ENCODE measurements at places on chromosomes 4 and X. TPM values are rescaled to one million over a fixed set of nuclear protein-coding genes. Genes with fewer than 3 reads are reported as not detected.

GRCh38 chr4:158201322-158201721 lies 9.0 kb upstream of the TMEM144 start:
- no peaks in the 10 kb centered on the region for H3K27me3 ChIP-seq
- H3K27ac ChIP-seq: no peak overlapping the region
- H3K36me3 ChIP-seq: no peaks in the 10 kb centered on the region
- H3K4me1 ChIP-seq: peaks cover 4% of the 10 kb centered on the region
- no peak for DNase-seq

DNA sequence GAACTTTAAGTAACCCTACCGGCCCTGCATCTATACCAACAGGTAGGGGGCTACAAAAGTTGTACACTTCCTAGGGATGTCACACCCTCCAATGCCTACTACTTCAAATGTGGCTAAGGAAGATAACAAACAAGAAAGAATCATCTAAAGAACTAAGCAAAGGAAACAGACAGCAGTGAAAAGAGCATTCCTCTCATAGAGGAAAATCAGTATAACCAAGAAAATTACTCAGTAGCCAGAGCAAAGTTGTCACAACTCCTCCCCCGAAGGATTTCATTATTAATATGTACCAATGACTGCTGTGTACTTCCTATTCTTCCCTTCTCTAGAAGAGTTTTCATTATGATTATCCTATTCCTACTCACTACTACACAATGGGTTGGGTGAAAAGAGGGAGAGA lies 12.6 kb downstream of the ANKRD17 start:
- no peak overlapping the region for H3K4me3 ChIP-seq
- peaks cover 3% of the 10 kb centered on the region for H3K36me3 ChIP-seq
- H3K27ac ChIP-seq: peak overlapping the region; percentile 70
- DNase-seq: no peak

GRCh38 chr4:123443401-123444289 lies 47.0 kb downstream of the SPRY1 start:
- no peaks in the 10 kb centered on the region for H3K36me3 ChIP-seq
- H3K27ac ChIP-seq: peak overlapping the region; percentile 97
- no peaks in the 10 kb centered on the region for H3K27me3 ChIP-seq
- peak overlapping the region; percentile 62 for H3K4me3 ChIP-seq
- H3K4me1 ChIP-seq: peaks cover 36% of the 10 kb centered on the region
- no peak for DNase-seq

The GAGE12F gene
- total RNA-seq: 0.82 TPM

- no peak for DNase-seq
- no peaks in the 10 kb centered on the region for H3K36me3 ChIP-seq
- peaks cover 5% of the 10 kb centered on the region for H3K4me1 ChIP-seq
- peaks cover 8% of the 10 kb centered on the region for H3K27me3 ChIP-seq
Measured at GRCh38 chr4:1015179-1015578, 3.8 kb downstream of the FGFRL1 start.

DNA sequence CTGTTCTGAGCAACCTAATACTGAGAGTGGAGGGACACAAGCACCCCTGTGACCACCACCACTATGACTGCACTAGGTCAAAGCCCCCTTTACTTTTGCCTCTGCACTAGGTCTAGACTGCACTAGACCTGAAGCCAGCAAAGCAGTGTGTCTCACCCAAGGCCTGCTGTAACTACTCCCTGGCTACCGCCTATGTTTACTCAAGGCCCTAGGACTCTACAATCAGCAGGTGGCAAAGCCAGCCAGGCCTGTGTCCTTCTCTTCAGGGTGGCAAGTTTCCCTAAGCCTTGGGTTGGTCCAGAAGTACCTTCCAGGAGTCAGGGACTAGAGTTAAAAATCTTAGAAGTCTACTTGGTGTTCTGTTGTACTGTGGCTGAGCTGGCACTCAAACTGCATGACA lies 15.9 kb downstream of the RAB33B start:
- peaks cover 37% of the 10 kb centered on the region for H3K36me3 ChIP-seq
- H3K27ac ChIP-seq: no peak overlapping the region
- H3K4me1 ChIP-seq: no peaks in the 10 kb centered on the region

- H3K36me3 ChIP-seq: no peaks in the 10 kb centered on the region
- DNase-seq: no peak
- no peak overlapping the region for H3K4me3 ChIP-seq
Measured at GRCh38 chrX:40831750-40832149, 96.4 kb upstream of the MED14 start.

DNA sequence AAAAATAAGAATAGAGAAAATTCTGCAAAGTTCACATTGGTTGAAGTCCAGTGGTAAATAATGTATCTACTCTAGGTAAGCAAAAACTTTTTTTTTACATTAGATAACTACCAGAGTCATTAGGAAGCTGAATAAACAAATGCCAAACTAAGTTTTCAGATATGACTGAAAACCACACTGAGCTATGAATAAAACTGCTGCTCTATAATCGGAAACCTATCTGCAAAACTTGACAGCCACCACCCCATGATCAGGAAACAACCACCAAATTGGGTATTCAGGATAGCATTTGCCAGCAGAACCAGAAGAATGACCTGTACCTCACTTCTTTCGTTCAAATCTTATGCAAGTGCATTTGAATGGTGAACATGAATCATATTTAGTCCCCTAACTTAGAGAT lies 173.0 kb upstream of the TET2 start:
- H3K4me3 ChIP-seq: no peak overlapping the region
- no peak for DNase-seq
- no peaks in the 10 kb centered on the region for H3K27me3 ChIP-seq
- no peak overlapping the region for H3K27ac ChIP-seq

DNA sequence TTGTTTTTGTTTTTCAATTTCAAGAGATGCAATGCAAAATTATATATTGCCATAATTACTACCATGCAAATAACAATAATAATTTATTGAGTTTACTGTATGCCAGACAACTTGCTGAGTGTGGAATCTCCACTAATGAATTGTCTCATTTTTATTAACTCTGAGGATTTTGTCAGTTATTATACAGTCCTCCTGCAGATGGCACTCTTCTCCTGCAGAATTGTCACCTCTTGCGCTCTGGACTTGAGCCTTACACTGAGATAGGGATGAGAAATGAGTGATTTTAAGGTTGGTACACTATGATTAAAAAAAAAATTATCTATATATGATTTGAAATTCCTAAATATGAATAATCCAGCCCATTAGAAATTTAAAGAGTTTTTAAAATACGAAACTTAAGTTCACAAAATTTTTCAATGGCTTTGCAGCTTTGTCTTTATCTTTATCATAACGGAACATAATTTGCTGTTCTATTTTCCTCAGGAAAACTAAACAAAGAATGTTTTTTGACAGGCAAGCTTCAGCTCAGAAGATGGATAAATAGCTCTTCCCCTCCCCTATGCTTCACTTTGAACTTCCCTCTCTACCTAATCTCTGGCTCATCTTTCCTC lies 12.7 kb upstream of the PAQR3 start:
- DNase-seq: no peak
- H3K27ac ChIP-seq: no peak overlapping the region
- peaks cover 3% of the 10 kb centered on the region for H3K27me3 ChIP-seq

- no peak for DNase-seq
- no peaks in the 10 kb centered on the region for H3K27me3 ChIP-seq
- H3K4me1 ChIP-seq: peaks cover 13% of the 10 kb centered on the region
- H3K36me3 ChIP-seq: no peaks in the 10 kb centered on the region
- no peak overlapping the region for H3K27ac ChIP-seq
Measured at GRCh38 chrX:103157496-103158316, 57.2 kb upstream of the BEX4 start.

The CNGA1 gene
- total RNA-seq: 1.1 TPM

The PDZD4 gene
- 120 TPM for total RNA-seq

The VAMP7 gene
- total RNA-seq: 24.1 TPM

- H3K27me3 ChIP-seq: peaks cover 57% of the 10 kb centered on the region
- H3K36me3 ChIP-seq: no peaks in the 10 kb centered on the region
- no peaks in the 10 kb centered on the region for H3K4me1 ChIP-seq
- no peak overlapping the region for H3K4me3 ChIP-seq
- no peak for DNase-seq
Measured at GRCh38 chr4:1177274-1178141, 5.1 kb upstream of the SPON2 start.

The F8A3 gene
- 5.5 TPM for total RNA-seq

The FHIP1A gene
- total RNA-seq: 68.6 TPM

- H3K27me3 ChIP-seq: no peaks in the 10 kb centered on the region
- H3K36me3 ChIP-seq: peaks cover 29% of the 10 kb centered on the region
- no peak for DNase-seq
- no peaks in the 10 kb centered on the region for H3K4me1 ChIP-seq
- no peak overlapping the region for H3K4me3 ChIP-seq
- H3K27ac ChIP-seq: no peak overlapping the region
Measured at GRCh38 chrX:23726191-23726590, 16.9 kb downstream of the ACOT9 start.

The SATL1 gene
- 0.22 TPM for total RNA-seq

The SERTM2 gene
- 0.18 TPM for total RNA-seq

DNA sequence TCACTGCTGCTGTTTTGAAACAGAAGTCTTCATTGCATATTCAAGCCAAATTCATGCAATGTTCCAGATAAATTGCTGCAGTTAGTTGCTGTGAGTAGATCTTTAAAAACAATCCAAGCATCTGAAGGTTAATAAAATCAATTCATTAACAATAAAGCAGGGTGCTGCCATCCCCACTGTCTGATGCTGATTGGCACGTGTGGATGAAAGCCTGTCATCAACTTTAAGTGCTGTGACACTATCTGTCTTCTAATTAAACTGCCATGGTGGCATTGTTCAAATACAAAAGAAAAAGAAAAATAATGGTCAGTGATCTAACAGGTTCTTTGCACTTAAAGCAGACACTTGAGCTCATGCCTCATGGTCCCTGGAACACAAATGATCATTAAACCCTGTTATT lies 63.0 kb upstream of the MND1 start:
- H3K4me1 ChIP-seq: no peaks in the 10 kb centered on the region
- no peak for DNase-seq
- peak overlapping the region; percentile 87 for H3K27ac ChIP-seq
- peaks cover 29% of the 10 kb centered on the region for H3K36me3 ChIP-seq
- no peaks in the 10 kb centered on the region for H3K27me3 ChIP-seq

GRCh38 chr4:157035471-157035870 lies 40.5 kb upstream of the GLRB start:
- DNase-seq: no peak
- H3K27me3 ChIP-seq: no peaks in the 10 kb centered on the region
- no peaks in the 10 kb centered on the region for H3K36me3 ChIP-seq
- no peaks in the 10 kb centered on the region for H3K4me1 ChIP-seq

DNA sequence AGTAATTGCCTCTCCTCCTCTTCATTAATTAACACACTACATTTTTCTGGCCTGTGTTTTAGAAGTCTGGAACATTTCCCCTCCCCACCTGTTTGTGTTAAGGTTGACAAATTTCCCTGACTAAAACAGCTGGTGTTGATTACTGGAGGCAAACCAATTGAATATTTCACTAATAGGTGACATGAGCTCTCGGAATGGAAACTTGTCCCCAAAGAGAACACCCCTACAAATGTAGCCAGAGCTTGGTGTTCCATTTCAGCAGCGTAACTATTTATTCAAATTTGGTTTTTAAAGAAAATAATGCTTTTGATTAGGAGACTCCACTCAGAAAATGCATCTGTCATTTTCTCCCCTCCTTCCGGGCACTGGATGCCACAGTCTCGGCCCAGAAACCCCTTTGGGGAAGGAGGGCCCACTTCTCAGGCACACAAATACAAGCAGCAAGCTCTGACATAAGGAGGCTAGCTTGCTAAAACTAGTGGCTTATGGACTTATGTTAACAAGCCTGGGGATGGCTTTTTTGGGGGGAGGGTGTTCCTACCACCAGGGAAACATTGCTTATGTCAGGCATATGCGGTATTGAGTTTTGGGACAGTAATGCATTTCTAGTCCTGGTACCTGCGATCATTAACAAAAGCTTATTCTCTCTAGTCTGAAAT lies 2.2 kb downstream of the RNF150 start:
- no peak overlapping the region for H3K27ac ChIP-seq
- peaks cover 23% of the 10 kb centered on the region for H3K27me3 ChIP-seq
- H3K36me3 ChIP-seq: no peaks in the 10 kb centered on the region
- no peak for DNase-seq

GRCh38 chr4:118264096-118264495 lies 88.7 kb downstream of the PRSS12 start:
- peaks cover 2% of the 10 kb centered on the region for H3K4me1 ChIP-seq
- H3K36me3 ChIP-seq: no peaks in the 10 kb centered on the region
- no peak overlapping the region for H3K27ac ChIP-seq
- H3K27me3 ChIP-seq: peaks cover 21% of the 10 kb centered on the region
- H3K4me3 ChIP-seq: 0 out of 2 replicates have a peak overlapping the region, but pooled peaks have one; percentile 7

- H3K4me1 ChIP-seq: peaks cover 35% of the 10 kb centered on the region
- peak overlapping the region; percentile 38 for H3K27ac ChIP-seq
- no peaks in the 10 kb centered on the region for H3K27me3 ChIP-seq
- DNase-seq: no peak
- no peaks in the 10 kb centered on the region for H3K36me3 ChIP-seq
Measured at GRCh38 chr4:152510349-152511147, 25.3 kb downstream of the FBXW7 start.

The STATH gene
- not detected for total RNA-seq

The SPON2 gene
- 5.3 TPM for total RNA-seq

GRCh38 chr4:6180841-6181631 lies 19.3 kb downstream of the JAKMIP1 start:
- DNase-seq: no peak
- no peak overlapping the region for H3K4me3 ChIP-seq
- peaks cover 9% of the 10 kb centered on the region for H3K4me1 ChIP-seq
- H3K27ac ChIP-seq: no peak overlapping the region
- H3K27me3 ChIP-seq: 0 out of 2 replicates have a peak, but pooled peaks cover 4% of the 10 kb centered on the region

The NPNT gene
- 1.6 TPM for total RNA-seq

DNA sequence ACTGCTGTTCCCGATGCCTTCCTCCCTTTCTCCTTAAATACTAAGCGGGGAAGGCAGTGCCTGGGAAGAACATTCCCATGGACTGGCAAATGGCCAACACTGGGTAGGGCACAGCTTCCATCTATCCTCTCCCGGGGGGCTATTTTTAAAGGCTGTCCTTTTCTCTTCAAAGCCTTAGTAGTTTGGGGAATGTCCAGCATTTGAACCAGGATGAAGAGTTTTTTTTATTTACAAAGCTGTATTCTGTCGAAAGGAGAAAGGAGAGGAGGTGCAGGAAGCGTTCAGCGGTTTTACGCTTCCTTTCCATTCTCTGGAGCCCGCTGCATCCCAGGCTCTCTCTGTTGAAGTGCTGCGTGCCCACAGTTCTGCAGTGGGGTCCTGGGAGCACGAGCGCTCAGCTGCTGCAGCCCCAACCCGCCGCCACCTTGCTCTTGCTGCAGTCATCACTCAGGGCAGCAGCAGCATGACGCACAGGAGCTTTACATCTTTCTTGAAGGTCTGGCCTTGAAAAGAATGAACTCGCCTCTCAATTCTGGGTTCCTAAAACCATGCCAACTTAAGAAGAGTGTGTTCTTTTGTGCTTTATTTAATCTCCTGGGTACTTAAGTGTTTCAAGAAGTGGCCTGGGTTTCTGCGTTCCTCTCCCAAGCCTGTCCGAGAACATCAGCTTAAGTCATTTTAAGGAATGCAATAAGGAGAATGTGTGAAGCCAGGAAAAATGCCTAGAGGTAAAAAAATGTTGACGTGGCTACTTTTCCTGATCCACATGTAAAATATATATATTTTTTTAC lies 427.2 kb downstream of the MAPK10 start:
- H3K4me1 ChIP-seq: peaks cover 58% of the 10 kb centered on the region
- no peak for DNase-seq
- no peak overlapping the region for H3K27ac ChIP-seq
- no peaks in the 10 kb centered on the region for H3K36me3 ChIP-seq

The ZBTB49 gene
- total RNA-seq: 4.4 TPM

Data from WTC11 (cell line).